ENCODE measurements at places on chromosomes 16 and 17.

DNA sequence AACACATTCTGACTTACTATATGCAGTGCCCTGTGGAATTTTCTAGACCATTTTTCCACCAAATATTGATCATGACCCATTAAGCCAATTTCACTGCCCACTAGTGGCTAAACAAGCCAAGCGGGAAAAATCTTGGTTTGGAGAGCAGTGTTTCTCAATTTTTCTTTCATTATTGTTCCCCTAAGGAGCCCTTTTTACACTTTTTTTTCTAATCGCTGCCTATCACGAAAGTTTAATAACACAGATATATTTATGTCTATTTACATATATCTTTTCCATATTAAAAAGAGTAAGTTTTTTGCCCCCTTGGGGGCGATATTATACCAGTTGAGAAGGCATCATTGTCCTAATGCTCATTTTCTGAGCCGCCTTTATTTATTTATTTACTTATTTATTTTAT lies 10.8 kb upstream of the TLCD3B start:
- no peak for DNase-seq

DNA sequence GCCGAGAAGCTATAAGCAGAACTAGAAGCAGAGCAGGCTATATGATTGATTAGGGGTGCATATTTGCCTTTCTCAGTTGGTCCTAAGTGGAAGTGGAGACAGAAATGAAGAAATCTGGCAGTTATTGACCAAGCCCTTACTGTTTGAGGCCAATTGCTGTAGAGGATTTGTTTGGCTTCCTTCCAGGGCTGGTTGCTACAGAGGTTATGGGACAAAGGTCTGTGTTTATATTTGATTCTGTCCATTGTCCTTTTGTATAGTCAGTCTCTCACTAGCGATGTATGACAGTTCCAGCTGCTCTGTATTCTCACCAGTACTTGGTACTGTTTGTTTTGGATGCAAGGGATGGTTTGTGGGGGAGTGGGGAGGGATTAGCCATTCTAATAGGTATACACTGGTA lies 7.3 kb upstream of the ALOX15 start:
- DNase-seq: no peak

DNA sequence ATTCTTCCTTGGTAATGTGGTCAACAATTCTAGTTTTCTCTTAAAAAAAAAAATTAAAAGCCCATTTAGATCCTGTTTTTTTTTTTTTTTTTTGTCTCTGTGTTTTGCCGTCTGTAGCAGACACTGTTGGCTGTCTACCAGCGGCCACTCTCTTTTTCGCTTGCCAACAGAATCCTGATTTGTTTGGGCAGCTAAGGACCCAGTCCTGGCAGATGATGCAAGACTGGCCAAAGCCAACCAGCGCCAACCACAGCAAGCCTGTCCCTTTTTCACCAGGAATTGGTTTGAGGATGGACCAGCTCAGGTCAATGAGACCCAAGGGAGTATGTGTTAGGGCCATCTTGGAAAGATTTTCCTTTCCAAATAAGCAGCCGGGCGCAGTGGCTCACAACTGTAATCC lies 28.2 kb downstream of the ST3GAL2 start:
- no peak for DNase-seq

DNA sequence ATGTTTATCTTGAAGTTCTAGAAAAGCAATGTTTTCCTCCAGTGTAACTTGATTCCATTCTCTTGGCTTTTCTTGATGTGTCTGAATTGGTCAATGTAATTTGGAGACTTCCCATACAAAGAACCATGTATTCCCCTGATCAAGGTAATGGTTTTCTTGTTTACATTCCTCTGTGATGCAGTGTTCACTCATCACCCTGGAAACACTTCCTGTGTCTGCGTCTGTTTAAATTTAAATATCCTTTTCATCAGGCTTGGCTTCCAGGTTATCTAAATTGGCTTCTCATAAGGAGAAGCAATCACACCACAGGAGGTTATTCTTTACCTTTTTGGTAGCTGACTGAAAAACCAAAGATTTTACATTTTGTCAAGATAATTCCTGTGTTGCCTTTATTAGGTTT lies 237.3 kb upstream of the WSCD1 start:
- DNase-seq: no peak

DNA sequence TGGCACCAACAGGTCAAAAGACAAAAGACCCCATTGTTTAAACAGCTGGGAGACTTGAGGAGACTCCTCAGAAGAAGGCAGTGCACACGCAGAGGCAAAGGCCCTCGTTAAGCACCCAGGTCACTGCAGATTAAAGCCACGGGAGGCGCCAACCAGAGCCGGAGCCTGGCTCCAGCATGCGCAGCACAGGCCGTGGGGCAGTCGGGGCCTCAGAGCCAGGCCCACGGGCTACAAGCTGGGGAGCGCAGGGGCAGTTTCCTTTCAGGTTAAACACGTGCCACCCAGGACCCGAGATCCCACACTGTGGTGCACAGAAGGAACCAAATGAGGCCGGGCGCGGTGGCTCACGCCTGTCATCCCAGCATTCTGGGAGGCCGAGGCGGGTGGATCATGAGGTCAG lies 9.2 kb downstream of the PIEZO1 start:
- no peak for DNase-seq

GRCh38 chr16:88387941-88388627 lies 5.3 kb downstream of the ZNF469 start:
- DNase-seq: no peak

- peak; percentile 90 for DNase-seq
Observed at GRCh38 chr17:40340880-40341807, 23.4 kb downstream of the GJD3 start.

DNA sequence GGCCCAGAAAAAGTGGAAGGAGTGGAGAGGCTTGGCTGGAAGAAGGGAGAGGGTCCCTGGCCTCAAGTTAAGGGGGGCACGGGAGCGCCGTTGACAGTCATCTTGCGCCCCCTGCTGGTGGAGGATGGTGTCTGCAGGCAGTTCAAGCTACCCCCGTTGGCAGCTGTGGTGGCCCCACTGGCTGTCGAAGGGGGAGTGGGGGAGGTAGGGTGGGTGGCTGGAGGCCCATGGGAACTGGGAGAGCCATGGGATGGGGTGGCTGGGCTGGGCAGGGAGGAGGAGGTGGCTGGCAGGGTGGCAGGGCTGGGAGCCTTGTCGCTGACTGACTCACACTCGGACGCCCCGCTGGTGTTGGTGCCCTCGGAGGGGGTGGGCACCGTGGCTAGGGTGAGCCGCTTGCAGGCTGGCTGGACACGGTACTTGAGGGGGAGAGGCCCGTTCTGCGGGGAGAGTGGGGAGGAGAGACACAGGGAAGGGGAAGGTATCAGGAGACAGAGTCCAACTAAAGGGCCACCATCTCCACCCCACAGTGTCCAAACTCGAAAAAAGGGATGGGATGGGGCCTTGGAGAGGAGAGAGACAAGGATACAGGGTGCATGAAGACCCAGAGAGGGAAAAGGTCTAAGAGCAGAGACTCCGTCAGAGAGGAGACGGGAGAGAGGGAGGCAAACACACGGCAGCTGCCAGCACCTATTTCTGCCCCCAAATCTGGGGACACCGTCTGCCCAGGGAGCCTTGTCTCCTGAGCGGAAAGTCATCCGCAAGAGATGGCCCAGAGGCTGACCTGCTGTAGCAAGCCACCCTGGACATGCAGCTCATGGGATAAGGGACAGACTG lies 5.2 kb downstream of the CISD3 start:
- DNase-seq: peak; percentile 85

DNA sequence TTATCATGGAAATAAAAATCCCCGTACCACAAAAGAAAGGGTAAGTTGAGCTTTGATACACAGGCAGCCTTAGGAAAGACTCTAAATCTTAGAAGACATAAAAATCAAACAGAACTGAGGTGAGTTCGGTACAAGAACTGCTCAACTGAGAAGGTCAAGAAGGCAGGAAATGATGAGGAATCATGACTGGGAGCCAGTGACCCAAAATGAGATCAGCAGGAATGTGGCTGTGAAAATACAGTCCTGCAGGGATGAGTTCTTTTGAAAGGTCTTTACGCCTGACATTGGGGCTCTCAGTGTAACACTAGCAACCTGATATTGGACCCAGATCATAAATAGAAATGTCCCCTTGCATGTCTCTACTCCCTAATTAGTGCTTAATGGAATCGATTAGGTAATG lies 56.3 kb upstream of the CDH11 start:
- DNase-seq: no peak

DNA sequence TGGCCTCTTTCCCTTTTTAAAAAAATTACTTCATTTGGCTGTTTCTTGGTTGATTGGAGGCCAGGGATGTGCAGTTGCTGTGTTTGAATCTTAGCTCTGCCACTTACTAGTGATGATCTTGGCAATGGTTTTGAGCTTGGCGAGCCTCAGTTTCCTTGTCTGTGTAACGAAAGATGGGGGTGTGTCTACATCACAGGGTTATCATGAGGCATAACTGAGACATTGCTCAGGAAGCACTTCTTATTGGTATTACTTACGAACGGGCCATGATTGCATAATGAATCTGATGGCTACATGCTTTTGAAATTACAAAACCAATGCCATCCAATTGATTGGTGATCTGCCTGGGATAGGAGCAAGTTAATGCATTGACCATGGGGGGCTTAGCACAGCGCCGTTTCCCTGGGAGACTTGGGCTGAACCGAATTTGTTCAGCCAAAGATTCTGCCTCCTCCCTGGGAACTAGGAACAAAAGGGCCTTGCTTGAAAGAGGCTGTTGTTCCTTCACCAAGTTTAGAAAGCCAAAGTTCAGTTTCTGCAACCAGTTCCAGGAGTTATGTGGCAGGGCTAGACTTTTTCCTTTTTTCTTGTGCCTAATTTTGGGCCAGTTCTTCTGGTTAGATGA lies 21.9 kb downstream of the CMIP start:
- no peak for DNase-seq

DNA sequence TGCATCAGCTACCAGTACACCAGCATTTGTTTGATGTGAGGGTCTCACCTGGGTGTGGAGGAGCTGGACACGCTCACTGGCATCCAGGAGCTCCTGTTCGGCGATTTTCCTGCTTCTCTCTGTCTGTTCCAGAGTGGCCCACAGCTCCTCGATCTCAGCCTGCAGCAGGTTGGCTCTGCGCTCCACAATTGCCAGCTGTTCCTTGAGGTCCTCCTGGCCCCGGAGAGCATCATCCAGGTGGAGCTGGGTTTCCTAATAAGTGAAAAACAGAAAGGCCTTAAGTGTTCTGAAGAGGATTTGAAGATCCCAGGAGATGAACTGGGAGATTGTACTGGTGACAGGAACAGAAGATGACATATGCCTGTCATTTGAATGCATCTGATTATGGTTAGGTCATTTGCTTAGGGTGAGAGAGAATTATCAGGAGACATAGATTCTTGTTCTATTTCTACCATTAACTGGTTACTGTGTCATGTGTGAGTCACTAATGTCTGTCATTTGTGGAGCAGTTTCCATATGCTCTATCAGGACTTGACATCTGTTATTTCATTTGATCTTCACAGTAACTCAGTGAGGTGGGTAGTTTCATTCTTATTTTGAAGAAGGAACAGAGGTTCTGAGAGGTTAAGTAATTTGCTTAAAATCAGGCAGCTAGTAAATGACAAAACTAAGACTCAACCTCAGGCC lies 21.5 kb upstream of the MYH13 start:
- DNase-seq: no peak

- DNase-seq: no peak
Observed at GRCh38 chr17:62778990-62779681, 29.0 kb downstream of the MARCHF10 start.

DNA sequence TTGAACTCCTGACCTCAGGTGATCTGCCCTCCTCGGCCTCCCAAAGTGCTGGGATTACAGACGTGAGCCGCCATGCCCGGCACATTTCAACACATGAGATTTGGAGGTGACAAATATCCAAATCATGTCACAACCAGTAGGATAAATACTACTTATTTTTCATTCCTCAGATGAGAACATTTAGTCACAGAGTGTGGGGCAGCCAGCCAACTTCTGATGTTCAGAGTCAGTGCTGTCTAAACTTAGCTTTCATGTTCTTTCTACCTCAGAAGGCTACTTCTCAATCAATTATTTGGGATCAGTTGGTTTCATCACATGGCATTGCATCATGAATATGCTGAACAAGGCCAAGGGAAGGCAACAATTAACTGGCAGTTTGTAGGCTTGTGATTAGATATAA lies 134.5 kb downstream of the CDH13 start:
- no peak for DNase-seq

DNA sequence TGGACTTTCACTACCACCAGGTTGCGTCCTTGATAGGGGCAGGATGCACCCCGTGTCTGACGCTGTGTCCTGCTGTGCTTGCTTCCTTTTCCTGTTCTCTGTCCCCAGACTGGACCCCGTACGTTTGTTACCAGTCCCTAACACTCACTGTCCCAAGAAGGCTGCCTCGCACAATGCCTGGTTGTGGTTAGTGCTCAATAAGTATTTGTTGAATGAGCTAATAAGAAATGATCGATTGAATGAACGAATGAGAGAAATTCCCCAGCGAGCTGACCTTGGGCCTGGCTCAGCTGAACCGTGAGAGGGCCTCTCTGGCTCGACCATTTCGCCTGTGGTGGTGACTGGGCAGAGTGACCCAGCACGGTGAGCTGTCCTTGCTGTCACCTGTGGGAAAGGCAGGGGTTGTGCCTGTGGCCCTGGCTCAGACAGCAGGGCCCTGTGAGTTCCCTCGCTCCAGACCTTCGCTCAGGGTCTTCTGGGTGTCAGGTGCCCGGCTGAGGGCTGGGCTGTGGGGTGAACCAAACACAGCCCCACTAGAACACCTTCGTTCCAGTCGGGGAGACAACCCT lies 20.9 kb downstream of the CMIP start:
- DNase-seq: no peak

GRCh38 chr16:63530974-63531373 lies 1494.7 kb upstream of the CDH8 start:
- DNase-seq: no peak

GRCh38 chr17:76382351-76382802 lies 2.0 kb upstream of the SPHK1 start:
- DNase-seq: peak; percentile 77

DNA sequence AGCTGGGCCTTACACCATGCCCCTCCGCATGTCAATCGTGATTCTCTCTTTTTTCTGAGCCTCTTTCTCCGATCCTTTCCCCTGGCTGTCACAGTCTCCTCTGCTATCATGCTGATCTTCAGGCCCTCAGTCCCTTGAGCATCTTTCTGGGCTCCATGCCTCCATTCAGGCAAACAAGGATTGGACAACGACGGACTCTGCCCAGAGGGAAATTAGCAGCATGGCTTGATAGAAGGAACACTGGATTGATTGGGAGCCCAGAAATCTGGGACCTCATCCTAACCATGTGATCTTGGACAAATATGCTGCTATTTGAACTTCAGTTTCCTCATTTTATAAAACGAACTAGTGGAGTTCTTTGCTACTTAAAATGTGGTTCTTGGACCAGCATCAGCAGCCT lies 19.6 kb upstream of the PHF12 start:
- no peak for DNase-seq
